ENCODE measurements at places on chromosomes 11 and 22. TPM values are rescaled to one million over a fixed set of nuclear protein-coding genes. Genes with fewer than 3 reads are reported as not detected.

The IFITM10 gene
- total RNA-seq, result 0.21 TPM

The CLTCL1 gene
- 0.76 TPM for total RNA-seq

The ABCC8 gene
- not detected for total RNA-seq

The ART1 gene
- not detected for total RNA-seq

The GGTLC2 gene
- not detected for total RNA-seq

The PHLDA2 gene
- 3.1 TPM for total RNA-seq

The PRRG4 gene
- 0.18 TPM for total RNA-seq

The MUC5AC gene
- not detected for total RNA-seq

The BATF2 gene
- total RNA-seq, result not detected

The CTSF gene
- total RNA-seq, result 2.0 TPM

The TOM1 gene
- 29.5 TPM for total RNA-seq

The PGA5 gene
- not detected for total RNA-seq

The GTSE1 gene
- total RNA-seq, result 39.9 TPM

The RIMBP3C gene
- 0.33 TPM for total RNA-seq

The ZNF280B gene
- 3.7 TPM for total RNA-seq

The CCDC88B gene
- total RNA-seq, result 58.4 TPM

The OR6T1 gene
- total RNA-seq, result not detected

The CEP126 gene
- total RNA-seq, result 1.3 TPM

The MTMR2 gene
- total RNA-seq, result 32.8 TPM

The TSPAN18 gene
- 2.3 TPM for total RNA-seq

Data from activated CD4-positive, alpha-beta T cell treated with anti-CD3 and anti-CD28 coated beads for 36 hours (primary cell).